NCI-H510A (cell line): ENCODE measurements at places on chromosomes 2 and 18.

DNA sequence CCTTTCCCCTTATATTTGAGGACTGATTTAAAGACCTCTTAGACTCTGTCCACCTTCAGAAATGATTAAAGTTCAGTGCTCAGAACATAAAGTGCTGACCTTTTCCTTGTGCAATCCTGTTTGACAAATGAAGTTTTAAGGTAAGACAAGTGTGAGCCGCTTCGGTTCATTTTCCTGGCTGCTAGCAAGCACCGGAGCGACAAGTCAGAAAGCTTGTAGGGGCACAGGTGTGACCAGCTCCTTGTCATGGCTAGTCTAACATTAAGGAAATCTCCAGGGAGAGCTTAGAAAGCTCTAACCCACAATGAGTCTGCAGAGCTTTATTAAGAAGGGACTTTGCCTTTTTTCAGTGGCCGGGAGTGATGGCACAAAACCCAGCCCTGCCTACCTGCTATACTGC is 2.3 kb upstream of the NCKAP5 start:
- DNase-seq: no peak

- DNase-seq: no peak
Observed at GRCh38 chr2:18487106-18487913, 73.1 kb downstream of the RDH14 start.

GRCh38 chr2:141889788-141890187 is 241.0 kb downstream of the LRP1B start:
- no peak for DNase-seq

DNA sequence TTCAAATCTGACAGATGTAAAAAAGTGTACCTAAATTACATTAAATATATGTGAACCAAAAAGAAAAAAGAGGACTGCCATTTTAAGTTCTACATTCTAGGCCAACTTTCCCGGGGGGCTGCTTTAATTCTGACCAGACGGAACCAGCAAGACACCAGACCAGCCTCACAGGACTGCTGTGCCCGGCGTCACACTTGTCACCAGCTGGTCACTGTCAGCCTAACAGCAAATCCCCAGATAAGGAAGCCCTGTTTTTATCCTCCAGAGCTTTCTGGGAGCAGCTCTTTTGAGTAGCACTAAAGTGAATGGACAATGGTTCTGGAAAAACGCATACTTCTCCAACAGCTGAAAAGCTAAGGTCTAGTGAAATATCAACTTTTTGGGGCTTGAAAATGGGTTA is 35.6 kb downstream of the CYB5A start:
- no peak for DNase-seq

DNA sequence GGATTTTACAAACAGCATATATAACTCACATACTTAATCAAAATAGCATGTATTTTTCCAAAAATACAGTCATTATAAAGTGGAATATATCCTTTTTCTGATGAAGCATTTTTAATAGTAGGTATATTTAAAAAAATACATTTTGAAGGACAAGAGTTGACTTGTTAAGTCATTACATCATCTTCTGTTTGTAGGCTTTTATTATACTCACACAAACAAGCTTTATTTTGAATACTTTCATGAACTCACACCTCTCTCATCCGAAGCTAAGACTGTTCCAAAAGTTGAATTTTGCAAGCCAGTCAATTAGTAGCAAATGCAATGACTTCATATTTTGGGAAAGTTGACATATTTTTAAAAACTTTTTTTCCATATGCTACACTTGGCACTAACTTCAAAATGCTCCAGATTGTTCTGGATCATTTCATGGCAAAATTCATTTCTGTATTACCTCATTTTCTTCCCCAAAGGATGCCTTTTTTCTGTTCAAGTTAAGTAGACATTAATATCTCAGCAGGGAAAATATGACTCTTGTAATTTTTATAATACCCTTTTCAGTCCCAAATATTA is 68.5 kb upstream of the WDR75 start:
- DNase-seq: no peak

- DNase-seq: peak; percentile 40
Observed at GRCh38 chr18:31555971-31556747, 35.5 kb upstream of the TTR start.

GRCh38 chr2:3033315-3033714 is 344.3 kb downstream of the EIPR1 start:
- no peak for DNase-seq

- DNase-seq: no peak
Observed at GRCh38 chr18:55735199-55735855, 147.3 kb upstream of the TCF4 start.

- DNase-seq: no peak
Observed at GRCh38 chr18:22822024-22822423, 111.1 kb upstream of the RBBP8 start.

- DNase-seq: no peak
Observed at GRCh38 chr2:207970147-207970825, 55.0 kb downstream of the PLEKHM3 start.

DNA sequence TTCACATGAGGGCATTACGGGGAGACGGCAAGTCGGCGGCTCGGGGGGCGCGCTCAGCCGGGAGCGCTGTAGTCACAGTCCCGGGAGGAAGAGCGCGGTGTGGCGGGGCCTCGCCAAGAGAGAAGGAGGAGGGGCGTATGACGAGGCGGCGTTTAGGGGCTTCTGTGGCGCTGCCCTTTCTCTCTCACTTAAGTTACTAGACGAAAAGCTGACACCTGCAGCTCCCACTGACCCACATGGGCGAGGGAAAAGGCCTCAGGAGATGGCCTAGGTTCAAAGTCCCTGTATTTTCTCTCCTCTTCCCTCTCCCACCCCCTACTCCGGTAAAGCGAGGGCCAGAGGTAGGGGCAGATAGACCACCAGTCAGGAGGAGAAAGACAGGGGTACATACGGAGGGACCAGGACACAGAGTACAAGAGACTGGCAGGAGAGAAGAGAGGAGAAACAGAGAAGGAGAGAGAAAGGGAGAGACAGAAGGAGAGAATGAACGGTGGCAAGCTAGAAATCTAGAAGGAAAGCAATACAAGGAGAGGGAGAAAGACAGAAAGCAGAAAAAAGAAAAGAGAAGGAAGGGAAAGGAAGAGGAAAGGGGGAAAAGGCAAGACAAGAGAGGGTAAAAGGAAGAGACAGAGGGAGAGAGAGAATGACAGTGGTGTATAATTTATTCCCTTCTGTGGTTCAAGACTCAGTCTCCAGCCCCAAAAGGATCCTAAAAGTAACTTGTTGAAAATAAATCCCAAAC is 3.8 kb downstream of the SIX2 start:
- DNase-seq: no peak

- DNase-seq: no peak
Observed at GRCh38 chr2:71546777-71547281, 93.5 kb downstream of the DYSF start.

GRCh38 chr2:15506229-15506819 is 54.8 kb downstream of the NBAS start:
- DNase-seq: no peak

GRCh38 chr2:218081063-218081462 is 12.0 kb downstream of the RUFY4 start:
- DNase-seq: no peak

- no peak for DNase-seq
Observed at GRCh38 chr2:131043199-131044074, 49.8 kb downstream of the FAM168B start.

DNA sequence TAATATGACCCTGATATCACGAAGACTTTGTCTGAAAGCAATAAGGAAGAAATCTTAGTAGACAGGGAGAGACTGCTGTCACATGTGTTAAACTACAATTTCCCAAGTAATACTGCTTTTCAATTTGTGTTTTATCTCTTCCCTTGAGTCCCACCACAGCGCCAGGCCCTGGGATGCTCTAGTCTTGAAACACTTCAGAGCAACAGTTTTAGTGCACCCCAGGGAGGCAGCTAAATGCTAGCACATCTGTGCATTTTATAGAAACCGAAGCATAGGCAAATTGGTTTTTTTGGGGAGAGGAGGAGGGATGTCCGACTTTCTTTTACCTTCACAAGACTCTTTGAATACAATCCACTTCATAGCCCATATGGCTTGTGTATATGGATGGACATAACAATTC is 550.0 kb upstream of the SYT4 start:
- DNase-seq: no peak

DNA sequence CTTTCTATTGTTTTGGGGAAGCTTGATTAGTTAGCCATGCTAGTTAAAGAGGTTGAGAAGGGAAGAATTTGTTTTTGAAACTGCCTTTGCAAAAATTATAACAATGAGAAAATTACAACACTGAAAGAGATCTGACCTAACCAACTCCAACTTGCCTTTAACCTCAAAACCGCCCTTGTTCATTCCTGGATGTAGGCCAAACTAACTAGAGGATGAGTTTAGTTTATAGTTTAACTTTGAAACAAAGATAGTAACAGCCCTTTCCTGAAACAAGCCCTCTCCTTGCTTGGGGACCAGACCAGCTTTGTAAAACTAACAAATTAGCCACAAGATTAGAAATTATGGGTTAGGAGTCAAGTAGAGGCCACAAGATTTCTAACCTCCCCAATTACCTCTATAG is 713.9 kb downstream of the CPS1 start:
- DNase-seq: no peak

- DNase-seq: no peak
Observed at GRCh38 chr2:34121076-34121475, 522.0 kb upstream of the FAM98A start.

- no peak for DNase-seq
Observed at GRCh38 chr2:30433541-30434299, 13.3 kb upstream of the LCLAT1 start.

- DNase-seq: peak; percentile 71
Observed at GRCh38 chr2:10497797-10498251, 49.7 kb upstream of the ODC1 start.

GRCh38 chr2:172885996-172886395 is 150.4 kb downstream of the RAPGEF4 start:
- DNase-seq: peak; percentile 12

DNA sequence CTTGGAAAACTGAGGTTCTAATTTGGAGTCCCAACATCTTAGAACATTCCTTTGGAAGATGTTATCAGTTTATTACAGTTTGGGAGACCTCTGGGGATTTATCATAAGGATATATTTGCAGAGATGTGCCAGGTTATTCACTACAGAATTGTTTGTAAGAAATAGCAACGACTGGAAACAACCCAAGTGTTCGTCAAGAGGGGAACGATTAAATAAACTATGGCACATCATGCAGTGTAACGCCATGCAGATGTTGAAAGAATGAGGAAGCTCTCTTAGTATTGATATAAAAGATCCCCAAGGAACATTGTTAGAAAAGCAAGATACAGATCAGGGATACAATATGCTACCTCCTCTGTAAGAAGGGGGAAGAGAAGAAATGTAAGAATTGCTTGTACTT is 210.6 kb downstream of the TMEM247 start:
- DNase-seq: no peak

GRCh38 chr2:132415915-132416722 is 486 bp upstream of the GPR39 start:
- peak; percentile 97 for DNase-seq

GRCh38 chr18:25726298-25726697 is 364.1 kb downstream of the SS18 start:
- no peak for DNase-seq

- DNase-seq: no peak
Observed at GRCh38 chr2:10423400-10423774, 24.7 kb downstream of the ODC1 start.

- DNase-seq: no peak
Observed at GRCh38 chr2:13725945-13726344, 906.6 kb upstream of the LRATD1 start.

GRCh38 chr2:6310256-6311215 is 555.2 kb downstream of the CMPK2 start:
- no peak for DNase-seq

DNA sequence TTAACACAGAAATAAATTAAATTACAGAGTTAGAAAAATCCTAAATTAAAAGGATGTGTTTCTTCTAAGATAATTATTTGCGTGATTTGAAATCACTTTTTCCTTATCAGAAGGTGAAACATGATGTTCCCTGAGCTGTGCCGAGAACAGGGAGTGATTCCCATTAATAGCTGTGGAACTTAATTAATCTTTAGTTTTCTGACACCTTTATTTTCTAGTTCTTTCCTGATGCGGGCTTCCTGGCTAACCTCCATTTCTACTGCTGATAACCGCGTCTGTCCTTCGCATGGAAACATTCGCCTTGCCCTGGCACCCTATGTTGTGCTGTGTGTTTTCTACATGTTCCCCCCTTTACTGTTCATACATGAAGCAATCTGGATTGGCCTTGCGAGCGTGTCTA is 172.9 kb downstream of the FAM210A start:
- DNase-seq: no peak

DNA sequence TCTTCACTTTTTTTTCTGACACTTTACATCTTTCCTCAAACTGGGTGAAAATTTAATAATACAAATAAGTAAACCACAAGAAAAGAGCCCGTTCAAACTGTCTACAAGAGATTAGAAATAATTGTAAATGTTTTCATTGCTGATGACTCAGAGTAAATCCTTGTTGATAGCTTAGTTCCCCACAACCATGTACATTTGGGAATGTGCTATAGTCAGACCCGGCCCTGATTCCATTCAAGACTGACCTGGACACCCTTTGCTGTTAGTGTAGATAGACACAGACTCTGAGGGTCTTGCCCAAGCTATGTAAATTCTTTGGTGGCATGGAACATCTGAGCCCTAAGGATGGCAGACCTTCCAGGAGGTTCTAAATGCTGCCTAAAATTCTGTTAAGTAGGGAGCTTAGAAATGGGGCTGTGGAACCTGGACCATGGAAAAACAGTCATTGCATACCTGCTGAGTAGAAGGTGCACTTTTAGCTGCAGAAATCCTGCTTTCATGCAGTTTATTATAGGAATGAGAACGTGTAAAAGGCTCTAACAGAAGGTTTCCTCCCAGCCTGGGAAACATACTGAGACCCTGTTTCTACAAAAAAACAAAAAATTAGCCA is 3.7 kb downstream of the MALT1 start:
- no peak for DNase-seq

DNA sequence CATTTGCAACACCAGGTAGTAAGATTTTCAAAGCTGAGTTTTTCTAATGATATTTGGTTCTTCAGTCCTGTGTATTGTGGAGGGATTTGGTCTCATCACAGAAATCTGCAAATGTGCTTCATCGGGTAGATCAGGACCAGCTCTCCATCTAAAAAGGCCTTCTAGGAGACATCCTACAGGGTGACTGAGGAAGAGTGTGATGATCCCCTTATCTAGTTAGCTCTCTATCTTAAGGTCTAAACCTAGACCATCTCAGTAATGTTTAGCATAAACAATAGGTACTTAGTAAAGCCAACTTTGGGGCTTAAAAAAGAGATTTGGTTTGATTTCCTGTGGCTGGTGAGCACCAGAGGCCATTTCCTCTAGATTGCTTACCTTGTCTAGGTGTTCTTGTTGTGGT is 145.2 kb downstream of the PRPF40A start:
- no peak for DNase-seq
